ENCODE measurements at places on chromosomes 6 and 20.

GRCh38 chr20:56978475-56978874 is 288.0 kb downstream of the BMP7 start:
- no peak for DNase-seq

- DNase-seq: no peak
Observed at GRCh38 chr6:108914235-108915022, 66.2 kb downstream of the ARMC2 start.

DNA sequence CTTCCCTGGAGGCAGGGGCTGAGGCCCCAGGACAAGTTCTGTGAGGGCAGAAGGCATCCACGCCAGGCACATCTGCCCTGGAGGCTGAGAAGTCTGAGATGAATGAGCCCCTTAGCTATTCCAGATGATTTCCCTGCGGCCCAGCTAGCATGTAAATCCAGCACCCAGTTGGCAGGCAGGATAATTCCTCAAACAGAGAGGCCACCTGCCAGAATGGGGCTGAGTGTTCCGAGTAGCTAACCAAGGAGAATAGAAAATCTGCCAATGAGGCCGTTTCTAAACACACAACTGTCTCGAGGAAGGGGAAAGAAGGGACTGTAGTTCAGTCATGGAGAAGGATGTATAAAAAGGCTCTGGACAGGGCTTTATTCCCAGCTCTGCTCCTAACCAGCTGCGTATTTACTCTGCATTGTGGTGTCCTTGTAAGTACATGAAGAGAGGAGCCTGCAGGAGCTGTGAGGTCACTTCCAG is 211.4 kb upstream of the CDYL start:
- DNase-seq: no peak

DNA sequence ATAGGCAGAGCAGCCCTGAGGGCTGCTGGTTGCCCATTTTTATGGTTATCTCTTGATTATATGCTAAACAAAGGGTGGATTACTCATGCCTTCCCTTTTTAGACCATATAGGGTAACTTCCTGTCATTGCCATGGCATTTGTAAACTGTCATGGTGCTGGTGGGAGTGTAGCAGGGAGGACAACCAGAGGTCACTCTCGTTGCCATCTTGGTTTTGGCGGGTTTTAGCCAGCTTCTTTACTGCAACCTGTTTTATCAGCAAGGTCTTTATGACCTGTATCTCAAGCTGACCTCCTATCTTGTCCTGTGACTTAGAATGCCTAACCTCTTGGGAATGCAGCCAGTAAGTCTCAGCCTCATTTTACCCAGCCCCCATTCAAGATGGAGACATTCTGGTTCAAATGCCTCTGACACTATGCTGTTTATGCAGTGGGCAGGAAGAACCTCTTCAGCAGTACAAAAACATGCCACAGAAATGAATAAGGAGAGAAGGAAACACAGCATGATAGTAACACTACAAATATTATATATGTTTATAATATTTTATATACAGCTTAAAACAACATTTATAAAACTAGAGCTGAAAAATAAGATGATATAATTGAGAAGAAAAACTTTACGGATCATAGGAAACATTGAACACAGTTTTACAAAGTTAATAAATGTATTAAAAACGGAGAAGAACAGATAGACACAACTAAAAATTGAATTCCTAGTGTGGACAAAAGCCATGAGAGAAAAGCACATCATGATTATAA is 58.9 kb upstream of the SAMD5 start:
- no peak for DNase-seq

DNA sequence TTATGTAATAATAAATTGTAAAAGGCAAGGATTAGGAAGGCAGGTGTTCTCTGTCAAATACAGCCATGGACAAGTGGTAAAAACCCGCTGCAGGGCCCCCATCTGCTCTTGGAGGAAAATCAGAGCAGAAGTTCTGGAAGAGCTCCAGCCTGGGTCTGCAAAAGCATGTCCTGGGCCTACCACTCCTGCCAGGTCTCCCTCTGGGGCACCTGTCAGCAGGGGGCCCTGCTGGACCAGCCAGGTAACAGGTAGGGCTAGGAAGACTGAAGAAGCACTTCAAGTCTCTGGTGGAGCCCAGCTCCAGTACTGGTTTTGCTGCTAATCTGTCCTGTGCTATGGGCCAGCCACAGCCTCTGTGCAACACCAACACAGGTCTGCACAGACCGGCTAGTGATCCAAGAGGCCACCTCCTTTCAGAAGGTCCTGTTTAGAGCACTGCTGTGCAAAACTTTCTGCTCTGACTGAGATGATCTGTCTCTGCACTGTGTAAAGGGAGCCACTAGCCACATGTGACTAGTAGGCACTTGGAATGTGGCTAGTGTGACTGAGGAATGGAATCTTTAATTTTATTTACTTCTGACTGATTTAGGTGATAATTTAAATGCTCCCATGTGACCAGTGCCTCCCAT is 30.2 kb downstream of the RRBP1 start:
- no peak for DNase-seq

- peak; percentile 50 for DNase-seq
Observed at GRCh38 chr20:31560094-31560745, 44.9 kb upstream of the ID1 start.

GRCh38 chr6:50836231-50836630 is 17.6 kb downstream of the TFAP2B start:
- no peak for DNase-seq

DNA sequence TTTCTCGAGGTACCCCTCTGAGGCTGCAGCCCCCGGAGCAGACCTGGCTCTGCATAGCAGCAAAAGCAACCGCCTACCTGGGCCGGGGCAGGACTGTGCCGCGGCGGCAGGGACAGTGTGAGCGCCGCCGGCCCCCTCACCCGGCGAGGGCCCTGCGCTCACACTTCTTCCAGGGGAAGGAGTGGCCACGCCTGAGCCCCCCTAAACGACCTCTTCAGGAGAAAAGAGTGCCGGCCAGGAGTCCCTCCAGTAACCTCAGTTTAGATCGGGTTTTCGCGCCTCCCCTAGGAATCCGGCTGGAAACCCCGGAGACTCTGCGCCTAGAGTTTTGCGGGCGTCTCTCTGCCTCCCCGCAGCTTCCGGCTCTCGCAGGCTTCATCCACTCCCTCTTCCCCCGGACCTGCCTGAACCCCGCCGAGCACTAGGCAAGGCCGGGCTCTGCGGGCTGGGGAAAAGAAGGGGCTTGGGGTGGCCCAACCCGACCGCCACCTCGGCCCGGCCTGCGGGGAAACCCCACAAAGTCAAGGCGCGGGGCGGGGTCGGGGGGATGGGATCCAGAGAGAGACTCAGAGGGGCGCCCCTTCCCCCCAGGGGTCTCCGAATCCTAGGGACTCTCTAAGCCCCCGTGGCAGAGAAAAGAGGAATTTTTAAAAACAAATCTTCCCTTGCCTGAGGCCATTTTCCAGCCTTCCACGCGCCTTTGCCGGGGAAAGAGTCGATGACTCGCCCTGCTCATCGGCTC is 558 bp downstream of the LINC00237 start:
- DNase-seq: no peak

DNA sequence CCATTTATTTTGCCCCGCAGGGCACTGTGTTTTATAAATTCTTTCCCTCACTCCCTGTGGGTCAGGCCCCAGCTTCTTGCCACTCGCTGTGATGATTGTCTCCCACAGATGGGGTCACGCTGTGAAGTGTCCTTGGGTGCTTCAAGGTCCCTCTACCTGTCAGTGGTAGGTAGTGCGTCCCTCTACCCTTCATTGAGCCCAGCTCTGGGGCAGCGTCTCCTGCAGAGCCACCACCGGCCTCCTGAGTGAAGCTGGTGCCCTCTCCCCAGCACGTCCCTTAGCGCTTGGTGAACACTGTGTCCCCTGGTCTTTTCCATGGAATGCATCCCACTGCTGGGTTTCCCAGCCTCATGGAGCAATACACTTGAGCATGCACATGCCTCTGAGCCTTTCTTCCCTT is 108.2 kb downstream of the NRN1 start:
- no peak for DNase-seq

DNA sequence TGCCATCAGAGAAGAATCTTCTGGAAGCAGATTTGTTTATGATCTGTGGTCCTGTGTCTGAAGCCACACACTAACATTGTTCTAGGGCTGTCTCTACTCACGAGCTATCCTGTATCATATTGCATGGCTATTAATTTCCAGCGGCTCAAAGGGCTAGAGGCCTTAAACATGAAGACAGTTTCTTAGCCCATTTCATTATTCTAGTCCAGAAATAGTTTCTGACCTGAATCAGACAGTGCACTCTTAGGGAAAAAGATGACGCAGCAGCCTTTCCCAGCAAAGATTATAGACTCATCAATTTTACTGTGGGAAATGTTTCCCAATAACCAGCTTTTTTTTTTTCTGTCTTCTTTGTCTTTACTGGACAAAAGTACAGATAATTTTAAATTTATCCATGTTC is 105.3 kb upstream of the SUPT3H start:
- DNase-seq: no peak

DNA sequence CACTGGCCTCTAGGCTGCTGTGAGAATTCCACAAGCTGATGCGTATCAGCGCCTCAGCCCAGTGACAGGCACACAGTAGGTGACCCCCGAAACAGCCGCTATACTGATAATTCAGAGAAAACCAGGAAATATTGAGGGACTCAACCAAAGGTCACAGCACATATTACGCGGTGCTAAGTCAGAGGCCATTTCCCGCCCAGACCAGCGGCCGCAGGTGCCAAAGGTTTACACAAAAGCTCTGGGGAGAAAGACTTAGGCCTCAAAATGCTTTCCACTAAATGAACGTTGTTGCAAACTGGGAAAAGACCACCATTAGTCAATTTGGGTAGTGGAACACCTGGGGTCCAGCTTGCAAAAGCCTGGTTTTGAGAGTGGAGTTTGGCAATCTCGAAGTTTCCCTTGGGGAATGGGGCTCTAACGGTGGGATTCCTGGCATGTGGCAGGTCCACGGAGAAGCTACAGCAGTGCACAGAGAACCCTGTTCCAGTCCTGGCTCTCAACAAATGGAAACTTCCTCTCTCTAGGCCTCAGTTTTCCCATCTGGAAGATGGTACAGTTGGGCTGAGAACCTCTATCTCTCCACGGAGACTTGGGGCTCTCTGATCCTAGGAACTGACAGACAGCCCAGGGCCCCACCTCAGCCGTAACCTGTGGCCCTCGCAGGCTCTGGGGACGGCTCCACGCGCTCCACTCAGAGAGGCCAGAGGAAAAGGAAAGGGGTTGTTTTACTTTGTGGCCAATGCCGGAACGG is 4.7 kb downstream of the NOL4L start:
- no peak for DNase-seq

GRCh38 chr6:143183666-143184065 is 123.0 kb downstream of the AIG1 start:
- no peak for DNase-seq

All from stimulated activated CD8-positive, alpha-beta memory T cell treated with anti-CD3 and anti-CD28 coated beads, Interleukin-7, amount 100 ng/mL, for 1 hour (primary cell).